ENCODE measurements at places on chromosomes 1 and 21.

DNA sequence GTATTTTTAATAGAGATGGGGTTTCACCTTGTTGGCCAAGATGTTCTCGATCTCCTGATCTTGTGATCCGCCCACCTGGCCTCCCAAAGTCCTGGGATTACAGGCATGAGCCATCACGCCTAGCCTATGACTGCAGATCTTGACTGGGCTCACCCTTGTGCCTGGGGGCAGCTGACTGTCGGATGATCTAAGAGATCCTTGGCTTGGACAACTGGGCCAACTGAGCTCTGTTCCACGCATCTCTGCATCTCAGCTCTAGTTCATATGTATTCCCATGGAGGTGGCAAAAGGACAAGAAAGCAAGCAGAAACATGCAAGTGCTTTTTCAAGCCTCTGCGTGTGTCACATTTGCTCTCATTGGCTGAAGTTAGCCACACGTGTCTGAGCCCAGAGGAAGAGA is 75.8 kb upstream of the SELENON start:
- DNase-seq: no peak

DNA sequence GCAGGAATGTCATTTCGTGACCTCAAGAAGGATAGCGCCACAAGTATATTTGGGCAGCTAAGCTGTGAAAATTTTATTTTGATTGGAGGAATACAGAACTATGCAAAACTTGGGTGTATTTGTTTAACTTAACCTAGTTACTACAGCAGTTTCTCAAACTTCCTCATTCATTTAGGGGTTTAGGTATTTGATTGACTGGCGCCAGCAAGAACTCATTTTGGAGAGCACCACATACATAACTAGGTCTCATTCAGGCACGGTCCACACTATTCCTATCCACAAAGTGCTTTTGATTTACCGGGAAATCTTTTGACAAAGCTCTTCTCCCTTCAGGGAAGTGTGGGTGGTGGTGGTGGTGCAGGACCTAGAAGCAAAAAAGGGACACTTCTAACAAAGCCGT is 155.1 kb upstream of the NRIP1 start:
- DNase-seq: no peak

- no peak for DNase-seq
Observed at GRCh38 chr1:96009831-96010434, 711.7 kb upstream of the PTBP2 start.

GRCh38 chr1:201850053-201850397 is 21.1 kb downstream of the IPO9 start:
- no peak for DNase-seq

GRCh38 chr1:11938722-11939526 is 4.4 kb downstream of the PLOD1 start:
- DNase-seq: no peak

DNA sequence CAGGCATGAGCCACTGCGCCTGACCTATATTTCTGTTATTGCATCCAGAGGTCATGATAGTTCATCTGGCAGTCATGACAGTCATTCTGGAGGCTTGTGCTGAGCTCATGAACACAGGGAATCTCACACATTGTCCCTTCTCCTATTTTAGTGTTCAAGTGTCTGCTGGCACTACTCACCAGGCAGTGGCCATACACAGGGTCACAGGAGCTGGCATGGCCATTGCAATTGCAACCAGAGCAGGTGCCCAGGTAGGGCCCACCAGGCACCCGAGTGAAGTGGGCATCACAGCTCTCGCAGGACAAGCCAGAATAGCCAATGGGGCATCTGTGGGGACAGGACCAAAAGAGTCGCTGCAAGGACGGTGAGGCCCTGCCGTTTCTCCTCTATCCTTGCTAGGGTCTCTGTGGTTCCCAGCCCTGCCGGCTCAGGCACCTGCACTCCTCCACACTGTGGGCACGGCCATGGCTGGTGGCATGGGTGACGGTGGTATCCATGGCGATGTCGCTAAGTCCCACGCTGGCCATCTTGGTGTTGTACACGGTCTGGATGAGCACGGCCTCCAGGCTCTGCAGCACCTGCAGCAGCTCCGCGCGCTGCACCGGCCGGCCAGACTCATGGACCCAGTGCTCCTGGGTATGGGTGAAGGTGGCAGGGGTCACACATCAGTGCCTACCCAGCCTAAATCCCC is 57.0 kb downstream of the HSPG2 start:
- no peak for DNase-seq

DNA sequence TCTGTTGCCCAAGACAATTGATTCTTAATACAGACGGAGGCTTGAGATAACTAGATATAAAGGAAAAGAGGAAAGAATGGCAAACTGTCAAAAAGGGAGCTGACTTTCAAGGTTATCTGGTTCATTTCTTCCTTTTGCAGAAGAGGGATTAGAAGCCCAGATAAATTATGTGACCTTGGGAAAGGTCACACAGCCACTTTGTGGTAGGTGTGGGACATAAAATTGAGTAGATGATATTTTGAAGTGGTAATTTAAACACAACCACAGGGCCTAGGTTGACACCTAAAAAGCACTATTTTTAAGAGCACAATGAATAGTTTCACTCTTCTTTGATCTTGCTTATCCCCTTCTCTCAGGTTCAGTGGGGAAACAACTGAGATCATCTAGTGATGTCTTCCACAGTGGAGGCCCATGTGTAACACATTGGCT is 16.9 kb upstream of the KIAA0040 start:
- no peak for DNase-seq

DNA sequence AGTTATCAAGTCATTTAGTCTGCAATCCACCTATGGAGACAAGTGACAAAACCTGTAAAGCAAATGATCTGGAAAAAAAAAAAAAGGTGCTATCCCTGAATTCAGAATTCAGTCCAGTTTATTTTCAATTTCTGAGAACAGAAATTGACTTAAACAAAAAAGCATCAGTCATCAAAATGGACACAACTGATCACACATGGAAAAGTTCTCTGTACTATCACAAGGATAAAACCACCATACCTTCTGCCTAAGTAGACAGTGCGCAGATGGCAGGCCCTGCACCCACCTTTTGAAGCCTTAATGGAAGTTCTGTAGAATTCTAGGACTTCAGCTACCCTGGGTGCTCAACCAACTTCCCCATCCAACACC is 3.5 kb downstream of the PABPC4 start:
- DNase-seq: no peak

Data from thoracic aorta (tissue), 2 donors.